Renal cortical epithelial cell (primary cell): ENCODE measurements at places on chromosomes 5 and 9.

GRCh38 chr9:127987103-127987614, 6.4 kb upstream of the EEIG1 start:
- DNase-seq = peak; percentile 94

DNA sequence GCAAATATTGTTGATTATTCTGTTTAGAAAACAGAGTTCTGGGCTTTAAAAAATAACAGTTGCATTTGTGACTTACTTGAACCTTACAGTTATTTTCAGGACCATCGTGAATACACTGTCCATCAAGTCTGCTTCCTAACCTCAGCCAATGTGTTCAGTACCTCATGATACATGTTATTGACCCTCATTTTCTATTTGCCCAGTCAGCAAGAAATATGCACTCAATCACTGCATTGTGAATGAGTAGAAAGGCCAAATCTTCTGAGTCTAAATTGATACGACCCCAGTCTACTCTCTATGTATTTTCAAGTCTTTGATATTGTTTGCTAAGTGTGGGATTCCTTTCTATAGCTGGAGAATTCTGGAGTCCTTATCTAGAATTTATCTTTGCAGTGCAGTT, 156.2 kb downstream of the RAB3C start:
- DNase-seq = no peak

- DNase-seq = no peak
Measured at GRCh38 chr5:133499895-133500294, 112.4 kb downstream of the FSTL4 start.

DNA sequence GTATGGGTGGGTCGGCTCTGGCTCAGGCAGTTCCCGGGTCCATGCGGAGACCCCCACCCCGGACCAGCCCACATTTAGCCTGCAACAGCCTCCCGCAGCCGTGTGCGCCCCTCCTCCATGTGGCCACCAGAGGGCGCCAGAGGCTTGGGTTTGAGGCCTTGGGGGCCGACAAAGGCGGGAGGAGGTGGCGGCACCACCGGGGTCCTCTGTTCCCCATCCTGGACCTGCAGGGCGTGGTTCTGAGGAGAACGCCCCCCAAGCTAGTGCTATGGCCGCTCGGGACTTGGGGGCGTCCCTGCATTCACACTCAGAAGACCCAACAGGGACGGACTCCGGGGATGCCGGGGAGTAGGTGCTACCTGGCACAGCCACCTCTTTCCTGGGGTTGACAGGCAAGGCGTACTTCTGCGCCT, 16.5 kb downstream of the ASS1 start:
- DNase-seq = no peak

DNA sequence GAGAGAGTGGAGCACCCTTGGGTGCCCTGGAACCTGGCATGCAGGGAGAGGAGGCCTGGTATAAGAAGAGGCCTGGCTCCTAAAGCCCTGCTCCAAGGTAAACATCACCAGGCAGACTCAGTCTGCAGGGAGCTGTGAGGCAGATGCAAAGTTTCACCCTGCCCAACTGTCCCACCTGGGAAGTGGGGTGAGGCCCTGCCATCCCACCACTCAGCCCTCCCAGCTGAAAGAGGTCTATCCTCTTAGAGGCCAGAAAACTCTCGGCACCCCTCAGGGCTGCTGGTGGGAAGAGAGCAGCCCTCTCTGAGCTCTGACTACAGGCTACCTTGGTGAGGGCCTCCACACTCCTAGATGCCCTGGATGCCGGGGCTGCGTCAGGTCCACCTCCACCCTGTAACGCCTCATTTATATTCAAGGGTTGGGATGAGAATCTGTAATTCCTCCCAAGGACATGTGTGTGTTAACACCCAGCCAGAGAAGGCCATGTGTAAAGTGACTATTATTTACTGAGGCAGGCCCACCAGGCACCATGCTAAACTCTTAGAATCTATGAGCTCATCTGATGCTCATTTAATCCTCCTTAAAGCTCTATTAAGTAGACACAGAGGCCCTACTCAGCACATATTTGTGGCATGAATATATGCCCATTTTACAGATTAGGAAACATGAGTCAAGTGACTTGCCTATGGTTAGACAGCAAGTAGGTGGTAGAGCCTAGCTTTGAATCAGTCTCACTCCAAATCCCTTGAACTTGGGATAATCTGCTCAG, 205.9 kb downstream of the FSTL4 start:
- DNase-seq = no peak

DNA sequence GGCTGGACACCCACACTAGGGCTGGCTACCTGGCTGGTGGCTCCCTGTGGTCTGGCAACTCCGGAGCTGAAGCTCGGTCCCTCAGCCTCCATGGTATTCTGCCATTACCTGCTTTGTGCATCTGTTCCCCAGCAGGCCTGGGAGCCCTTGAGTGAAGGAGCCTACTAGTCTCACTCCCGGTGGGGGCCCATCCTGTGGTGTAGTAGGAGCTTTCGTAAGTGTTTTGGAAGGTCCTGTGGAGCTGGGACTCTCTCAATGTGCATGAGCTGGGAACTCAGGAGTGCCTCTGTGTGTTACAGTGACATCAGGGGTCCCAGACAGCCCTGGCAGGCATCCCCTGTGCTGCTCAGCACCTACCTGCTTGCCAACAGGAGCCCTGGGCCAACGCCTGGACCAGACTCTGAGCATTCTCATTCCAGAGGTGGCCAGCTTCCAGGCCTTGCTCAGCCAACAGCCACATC, 267.1 kb downstream of the GADD45G start:
- DNase-seq = no peak

DNA sequence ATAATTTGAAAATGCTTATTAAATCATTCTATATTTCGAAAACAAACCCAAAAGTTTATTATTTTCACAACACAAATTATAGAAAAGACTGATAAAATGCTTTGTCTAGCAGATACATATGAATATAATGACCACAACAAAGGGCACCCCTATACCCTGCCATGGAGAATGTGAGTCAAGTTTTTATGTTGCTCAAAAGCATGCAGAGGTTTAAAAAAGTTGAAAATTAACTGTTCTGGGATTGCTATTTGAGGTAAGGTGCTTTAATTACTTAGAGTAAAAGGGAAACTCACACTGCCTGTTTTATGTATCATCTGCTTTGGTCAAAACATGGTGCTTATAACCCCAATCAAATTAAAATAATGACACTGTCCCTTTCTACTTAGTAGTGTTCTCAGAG, 41.0 kb downstream of the MLANA start:
- peak; percentile 81 for DNase-seq

DNA sequence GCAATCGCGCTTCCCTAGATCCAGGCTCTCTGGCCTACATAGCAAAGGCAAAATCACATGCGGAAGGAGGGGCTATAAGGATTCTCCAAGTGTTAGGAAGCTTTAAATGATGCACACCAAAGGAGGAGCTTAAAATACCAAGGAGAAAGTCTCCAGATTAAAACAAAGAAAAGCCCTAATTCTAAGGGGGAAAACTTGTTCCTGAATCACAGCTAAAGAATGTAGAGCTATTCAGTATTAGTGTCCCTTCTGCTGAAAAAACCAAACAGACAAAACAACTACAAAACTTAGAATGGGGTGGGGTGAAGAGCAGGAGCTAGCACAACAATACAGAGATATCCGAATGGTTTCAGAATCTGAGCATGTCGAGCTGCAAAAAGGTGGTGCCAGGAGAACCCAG, 213.7 kb downstream of the DCP2 start:
- peak; percentile 33 for DNase-seq

DNA sequence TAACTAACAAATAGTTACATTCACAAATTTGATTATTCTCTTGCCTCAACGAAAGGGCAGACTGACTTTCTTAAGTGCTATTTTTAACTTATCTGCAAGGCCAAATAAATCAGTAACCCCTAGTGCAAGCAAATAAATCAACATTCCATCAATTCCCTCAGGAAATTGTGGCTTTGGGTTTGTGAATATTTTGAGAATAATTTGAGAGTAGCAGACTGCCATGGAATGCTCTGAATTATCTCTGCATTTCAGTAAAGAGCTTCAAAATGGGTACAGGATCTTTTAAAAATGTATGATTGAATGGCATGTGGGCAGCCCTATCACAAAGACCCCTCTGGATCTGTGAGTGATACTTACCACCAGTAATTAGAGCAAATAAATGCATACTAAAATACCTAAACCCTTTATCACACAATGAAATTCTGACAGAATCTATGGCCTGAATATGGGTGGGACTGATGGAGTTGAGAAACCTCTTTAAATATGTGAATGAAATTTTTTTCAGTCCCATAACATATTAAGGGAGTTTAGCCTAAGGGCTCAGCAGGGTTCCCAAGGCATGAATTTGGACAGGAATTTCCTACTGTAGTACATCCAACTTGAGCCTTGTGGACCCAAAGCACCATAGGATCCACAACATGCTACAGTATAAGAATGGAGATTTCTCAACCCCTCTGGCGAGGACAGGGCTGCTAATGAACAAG, 92.5 kb upstream of the ITGA2 start:
- peak; percentile 26 for DNase-seq

DNA sequence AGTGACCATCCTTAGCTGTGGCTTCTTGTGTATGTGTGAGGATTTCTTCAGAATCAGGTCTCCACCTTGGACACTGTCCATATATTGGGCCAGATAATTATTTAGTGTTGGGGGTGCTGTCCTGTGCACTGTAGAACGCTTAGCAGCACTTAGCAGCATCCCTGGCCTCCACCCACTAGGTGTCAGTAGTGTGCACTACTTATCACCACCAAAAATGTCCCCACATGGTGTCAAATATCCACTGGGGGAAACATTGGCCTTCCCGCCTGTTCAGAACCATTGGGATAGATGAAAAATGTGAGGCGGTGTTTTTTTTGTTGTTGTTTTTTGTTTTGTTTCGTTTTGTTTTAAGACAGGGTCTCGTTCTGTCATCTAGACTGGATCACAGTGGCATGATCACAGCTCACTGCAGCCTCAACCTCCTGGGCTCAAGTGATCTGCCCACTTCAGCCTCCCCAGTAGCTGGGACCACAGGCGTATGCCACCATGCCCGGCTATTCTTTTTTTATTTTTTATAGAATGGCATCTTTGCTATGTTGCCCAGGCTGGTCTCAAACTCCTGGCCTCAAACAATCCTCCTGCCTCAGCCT, 67.7 kb downstream of the TENT4A start:
- no peak for DNase-seq

DNA sequence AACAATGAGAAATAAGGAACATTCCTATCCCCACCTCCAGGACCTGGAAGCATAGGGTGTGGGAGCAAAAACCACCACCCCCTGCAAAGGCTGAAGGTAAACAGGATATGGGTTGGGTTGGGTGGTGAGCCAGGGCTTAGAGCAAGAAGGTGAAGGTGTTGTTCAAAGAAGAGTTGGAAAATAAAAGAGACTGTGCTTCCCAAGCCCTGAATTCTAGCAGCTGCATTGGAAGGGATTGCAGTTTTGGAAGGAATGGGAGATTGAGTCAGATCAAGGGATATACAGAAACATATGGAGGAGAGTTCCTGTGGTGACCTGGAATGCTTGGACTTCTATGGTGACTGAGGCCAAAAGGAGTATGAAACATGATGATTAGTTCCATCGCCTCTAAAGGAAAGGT, 24.7 kb upstream of the MTAP start:
- DNase-seq = peak; percentile 68

DNA sequence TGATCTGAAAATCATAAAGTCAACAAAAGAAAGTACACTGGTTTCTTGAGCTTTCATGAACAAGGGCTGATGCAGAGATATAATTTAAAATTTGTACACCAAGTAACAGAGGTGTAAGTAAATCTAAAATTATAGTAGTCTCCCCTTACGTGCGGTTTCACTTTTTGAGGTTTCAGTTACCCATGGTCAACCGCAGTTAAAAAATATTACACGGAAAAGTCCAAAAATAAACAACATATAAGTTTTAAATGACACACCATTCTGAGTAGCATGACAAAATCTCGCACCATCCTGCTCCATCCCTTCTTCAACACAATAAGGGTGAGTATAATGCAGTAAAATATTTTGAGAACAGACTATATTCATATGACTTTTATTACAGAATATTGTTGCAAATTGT, 54.4 kb downstream of the AUH start:
- no peak for DNase-seq

- DNase-seq = no peak
Measured at GRCh38 chr5:174483411-174483810, 241.0 kb upstream of the MSX2 start.

- DNase-seq = no peak
Measured at GRCh38 chr5:57184322-57184721, 10.5 kb downstream of the GPBP1 start.

DNA sequence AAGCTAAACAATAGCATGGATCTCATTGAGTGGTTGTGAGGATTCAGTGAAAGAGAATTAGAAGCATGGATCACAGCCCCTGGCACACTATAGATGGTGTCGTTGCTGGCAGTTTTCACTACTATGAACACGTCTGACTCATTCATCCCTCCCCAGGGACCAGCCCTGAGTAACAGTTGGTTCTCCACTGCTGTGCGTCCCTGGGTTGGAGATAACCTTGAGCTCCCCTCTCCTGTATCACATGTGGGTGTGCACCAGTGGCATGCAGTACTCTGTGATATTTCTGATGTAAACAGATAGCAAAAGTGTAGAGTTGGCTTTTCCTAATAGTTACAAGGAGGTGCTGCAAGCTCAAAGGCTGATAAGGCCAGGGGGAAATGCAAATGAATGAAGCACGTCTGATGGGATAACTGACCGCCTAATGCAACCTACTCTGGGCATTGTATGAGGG, 8.8 kb upstream of the LCP2 start:
- no peak for DNase-seq

DNA sequence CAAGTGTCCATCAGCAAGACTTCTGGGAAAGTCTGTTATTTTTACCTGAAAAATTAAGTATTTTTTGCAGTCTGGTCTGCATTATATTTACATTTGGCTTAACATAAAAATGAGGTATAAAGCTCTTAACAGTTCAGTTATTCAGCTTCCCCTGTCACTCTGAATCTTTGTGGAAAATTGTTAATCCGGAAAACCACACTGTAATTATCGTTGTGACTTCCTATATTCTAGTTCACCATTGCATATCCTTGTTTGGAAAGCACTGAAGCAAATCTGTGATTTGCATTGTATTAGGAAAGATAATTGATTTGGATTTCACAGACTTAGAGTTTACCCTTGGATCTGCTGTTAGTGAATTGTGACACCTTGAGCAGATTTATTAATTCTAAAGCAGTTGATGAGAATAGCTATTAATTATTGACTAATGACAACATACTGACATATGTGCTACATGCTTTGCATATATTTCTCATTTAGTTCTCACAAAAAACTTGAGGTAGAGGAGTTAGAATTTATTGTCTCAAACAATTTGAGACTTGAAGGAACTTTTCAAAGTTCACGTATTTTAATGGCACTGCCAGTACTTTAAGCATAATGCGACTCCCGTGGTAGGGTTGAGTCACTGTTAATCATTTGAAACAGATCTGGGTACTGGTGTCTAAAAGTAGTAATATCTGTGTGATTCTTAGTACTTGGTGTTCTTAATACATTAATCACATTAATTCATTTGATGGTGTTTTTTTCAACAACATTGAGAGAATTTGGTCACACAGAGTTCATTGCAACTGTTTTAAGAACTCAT, 71.8 kb upstream of the LRRC70 start:
- DNase-seq = peak; percentile 89

DNA sequence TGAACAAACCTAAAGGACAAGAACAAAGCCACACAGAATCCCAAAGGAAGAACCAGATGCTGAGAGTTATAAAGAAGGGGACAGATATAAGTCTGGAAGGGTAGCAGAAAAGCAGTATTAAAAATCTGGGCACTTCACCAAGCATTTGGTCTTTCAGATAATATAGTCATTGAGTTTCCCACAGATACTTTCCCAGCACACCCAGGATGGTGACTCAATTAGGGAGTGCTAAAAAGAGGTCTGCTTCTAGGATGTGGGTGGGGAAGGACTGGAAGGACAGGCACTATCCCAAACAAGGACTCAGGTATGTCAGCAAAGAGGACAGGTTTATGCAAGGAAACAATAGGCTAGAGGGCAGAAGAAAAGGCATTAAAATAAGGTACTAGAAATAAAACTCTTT, 59.3 kb downstream of the DIAPH1 start:
- DNase-seq = peak; percentile 54
